ENCODE measurements at places on chromosomes 16 and 17.

DNA sequence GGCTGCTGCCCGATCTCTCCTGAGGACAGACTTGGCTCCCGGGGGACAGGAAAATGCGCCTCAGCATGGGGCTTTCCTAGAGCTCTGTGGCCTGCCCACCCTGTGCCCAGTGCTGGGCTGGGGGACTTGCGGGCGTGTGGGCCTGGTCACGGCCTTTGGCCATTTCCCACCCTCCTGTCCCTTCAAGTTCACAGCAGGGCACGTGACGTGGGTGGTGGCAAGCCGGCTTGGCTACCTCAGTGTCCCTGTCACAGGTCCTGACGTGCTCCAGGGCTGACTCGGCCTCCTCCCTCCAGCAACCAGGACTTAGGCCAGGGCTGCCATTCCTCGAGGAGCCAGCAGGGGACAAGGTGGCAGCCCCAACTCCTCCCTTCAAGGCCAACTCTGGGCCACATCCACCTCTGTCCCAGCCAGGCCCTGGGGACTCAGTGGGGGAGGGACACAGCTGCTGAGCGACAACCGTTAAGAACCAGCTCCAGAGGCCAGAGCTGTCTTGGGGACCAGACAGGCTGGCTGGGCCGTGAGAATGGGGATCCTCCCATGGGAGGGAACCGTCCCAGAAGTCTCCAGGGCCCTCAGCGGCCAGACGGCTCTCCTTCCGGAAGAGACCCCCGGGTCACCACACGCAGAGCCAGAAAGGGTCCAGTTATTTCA is 981 bp upstream of the UNC13D start:
- peak; percentile 35 for DNase-seq

- DNase-seq: no peak
Measured at GRCh38 chr16:56199164-56199563, 7.9 kb downstream of the GNAO1 start.

DNA sequence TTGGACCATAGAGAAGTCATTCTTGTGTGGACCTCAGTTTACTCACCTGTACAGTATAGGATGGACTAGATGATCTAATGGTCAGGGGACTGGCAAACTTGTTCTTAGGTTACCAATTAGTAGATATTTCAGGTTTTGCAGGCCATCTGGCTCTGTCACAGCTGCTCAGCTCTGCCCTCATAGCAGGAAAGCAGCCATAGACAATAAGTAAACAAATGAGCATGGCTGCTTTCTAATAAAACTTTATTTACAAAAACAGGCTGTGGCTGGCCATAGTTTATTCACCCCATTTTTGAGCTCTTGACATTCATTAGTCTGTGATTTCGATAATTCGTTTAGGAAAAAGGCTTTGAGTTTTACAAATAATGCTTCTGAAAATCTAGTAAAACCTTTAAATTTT is 12.7 kb downstream of the BPTF start:
- no peak for DNase-seq

- no peak for DNase-seq
Measured at GRCh38 chr17:44097110-44097958, 26.1 kb downstream of the HDAC5 start.

DNA sequence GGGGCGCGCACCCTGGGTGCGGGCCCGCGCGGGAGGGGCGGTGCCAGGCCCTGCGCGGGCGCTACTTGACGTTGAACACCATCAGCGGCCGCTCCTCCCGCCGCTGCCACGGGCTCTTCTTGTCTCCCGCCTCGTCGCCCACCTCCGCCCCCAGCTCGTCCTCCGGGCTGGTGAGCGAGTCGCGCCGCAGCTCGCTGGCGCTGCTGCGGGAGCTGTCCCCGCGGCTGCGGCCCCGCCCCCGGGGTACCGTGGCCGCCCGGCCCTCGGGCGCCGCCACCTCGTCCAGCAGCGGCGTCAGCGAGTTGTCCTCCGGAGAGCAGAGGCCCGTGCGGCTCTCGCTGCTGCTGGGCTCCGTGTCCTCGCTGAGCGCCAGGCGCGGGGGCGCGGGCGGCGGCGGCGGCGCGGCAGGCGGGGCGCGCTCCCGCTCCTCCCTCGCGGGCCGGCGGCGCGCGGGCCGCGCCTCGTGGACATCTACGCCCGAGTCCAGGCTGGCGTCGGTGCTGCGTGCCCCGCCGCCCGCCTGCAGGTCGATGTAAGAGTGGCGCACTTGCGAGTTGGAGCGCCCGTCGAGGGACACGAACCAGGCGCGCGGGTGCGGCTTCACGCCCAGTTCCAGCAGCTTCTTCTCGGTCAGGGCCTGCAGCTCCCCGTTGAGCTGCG is 8.7 kb downstream of the GRN start:
- DNase-seq: no peak

- DNase-seq: no peak
Measured at GRCh38 chr16:68234188-68235107, 1.5 kb downstream of the ESRP2 start.
